ENCODE measurements at places on chromosomes 4 and X.

DNA sequence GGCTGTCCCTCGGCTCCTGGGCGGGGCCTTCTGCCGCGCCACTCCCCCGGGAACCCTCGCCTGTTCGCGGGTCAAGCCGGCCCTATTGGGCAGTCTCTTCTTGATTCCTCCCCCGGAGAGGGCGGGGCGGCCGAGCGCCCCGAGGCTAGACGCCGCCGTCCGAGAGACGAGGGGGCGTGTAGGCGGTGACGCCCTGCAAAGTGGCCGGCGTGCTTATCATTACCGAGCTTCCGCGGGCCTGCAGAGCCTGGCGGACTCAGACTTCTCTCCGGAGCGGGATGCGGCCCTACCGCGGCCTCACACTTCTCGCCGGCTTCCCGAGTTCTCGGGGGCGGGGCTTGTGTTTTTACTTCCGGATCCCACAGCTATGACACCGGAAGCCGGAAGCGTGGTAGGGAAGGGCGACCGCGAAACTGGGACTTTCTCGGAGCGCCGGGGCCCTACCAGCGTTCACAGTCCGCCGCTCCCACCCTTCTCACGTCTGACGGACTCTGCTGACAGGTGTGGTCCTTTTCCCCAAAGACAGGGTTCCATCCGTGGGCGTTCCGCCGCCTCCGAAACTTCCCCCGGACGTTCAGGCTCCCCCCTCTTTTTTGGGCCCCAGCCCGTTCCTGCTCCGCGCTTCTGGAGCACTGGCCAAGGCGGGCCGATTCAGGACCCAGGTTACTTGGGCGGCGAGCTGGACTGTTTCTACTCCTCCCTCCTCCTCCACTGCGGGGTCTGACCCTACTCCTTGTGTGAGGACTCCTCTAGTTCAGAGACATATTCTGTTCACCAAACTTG, at the start of gene IKBKG:
IKBKG (plus strand) TSS at position 376 of the 783 bp plus-strand sequence. CDS start 4,383 bp downstream, outside the sequence.
- peak; percentile 83 for DNase-seq

DNA sequence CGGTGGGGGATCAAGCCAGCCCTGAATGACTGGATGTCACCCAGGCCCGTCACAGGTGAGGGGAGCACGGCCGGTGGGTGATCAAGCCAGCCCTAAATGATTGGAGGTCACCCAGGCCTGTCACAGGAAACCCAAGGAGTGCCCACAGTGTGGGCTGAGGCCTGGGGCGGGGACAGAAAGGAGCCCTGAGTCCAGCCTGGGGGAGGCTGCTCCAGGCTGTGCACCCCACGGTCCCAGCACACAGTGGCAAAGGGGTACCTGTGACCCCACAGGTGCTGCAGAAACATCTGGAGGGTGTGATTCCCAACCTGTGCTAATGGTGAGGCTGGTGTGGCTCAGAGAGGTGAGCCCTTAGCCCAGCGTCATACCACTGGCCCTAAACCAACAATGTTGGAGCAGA, 6.2 kb upstream of the CPLX1 start:
- no peak for DNase-seq

- no peak for DNase-seq
Observed at GRCh38 chr4:153514001-153514526, 47.9 kb downstream of the TMEM131L start.

GRCh38 chrX:27444093-27444908, 18.8 kb downstream of the PPP4R3C start:
- no peak for DNase-seq

DNA sequence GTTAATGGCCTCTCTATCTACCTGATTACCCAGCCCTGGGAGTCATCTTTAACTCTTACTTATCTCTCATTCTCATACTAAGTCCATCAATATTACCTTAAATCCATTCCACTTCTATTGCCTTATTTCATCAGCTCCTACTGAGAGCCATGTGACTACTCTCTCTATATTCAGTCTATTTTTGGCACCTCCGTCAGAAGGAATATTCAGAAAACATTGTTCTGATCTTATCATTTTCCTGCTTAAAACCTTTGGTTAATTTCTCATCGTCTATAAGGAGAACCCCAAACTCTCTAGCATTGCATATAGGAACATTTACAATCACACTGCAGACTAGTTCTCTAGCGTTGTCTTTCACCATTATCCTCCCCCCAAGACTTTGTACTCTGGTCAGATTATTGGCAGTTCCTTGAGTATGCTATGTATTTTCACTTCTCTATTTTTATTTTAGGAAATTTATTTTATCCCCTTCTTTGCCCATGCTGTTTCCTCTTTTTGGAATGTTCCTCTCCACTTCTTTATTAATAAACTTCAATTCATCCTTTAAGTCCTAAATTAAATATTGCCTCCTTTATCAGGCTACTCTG, 13.7 kb upstream of the AMMECR1 start:
- DNase-seq = no peak

GRCh38 chrX:79153348-79153747, 8.9 kb downstream of the GPR174 start:
- DNase-seq = no peak

DNA sequence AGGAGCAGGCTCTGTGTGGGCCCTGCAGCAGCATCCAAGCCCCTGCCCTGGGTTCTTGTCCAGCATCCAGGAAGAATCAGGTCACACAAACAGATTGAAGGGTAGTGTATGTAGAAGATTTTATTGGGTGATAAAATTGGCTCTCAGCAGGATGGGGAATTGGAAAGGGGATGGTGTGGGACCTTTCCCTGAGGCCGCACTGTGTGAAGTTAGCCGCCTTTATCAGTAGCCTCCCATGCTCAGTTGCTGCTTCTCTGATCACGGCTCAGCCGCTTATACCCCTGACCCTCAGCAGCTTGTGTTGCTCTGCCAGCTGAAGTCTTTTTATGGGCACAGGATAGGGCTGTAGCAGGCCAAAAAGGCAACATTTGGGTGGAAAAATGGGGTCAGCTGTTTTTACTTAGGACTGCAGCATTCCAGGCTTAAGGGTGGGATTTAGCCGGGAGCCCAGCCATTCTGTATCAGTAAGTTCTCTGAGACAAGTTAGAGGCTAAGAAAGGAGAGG, 35.2 kb upstream of the CCNG2 start:
- DNase-seq = no peak

DNA sequence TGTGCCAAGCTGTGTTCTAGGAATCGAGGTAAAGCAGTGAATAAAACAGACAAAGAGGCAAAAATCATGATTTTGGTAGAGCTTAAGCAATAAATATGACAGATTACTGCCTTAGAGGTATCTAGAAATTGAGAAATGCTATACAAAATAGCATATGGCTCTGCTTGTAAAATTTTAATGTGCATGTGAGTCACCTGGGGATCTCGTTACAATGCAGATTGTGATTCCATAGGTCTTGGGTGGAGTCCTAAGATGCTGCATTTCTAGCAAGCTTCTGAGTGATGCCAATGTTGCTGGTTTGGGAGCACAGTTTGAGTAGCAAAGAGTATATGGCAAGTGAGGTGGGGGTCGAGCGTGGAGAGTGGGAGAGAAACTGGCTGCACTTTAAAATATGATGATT, 697.3 kb upstream of the MAGEB2 start:
- DNase-seq = no peak

- DNase-seq = no peak
Observed at GRCh38 chrX:13827298-13828090, 10.6 kb upstream of the GPM6B start.

- DNase-seq = no peak
Observed at GRCh38 chrX:13805241-13805640, 11.7 kb downstream of the GPM6B start.

DNA sequence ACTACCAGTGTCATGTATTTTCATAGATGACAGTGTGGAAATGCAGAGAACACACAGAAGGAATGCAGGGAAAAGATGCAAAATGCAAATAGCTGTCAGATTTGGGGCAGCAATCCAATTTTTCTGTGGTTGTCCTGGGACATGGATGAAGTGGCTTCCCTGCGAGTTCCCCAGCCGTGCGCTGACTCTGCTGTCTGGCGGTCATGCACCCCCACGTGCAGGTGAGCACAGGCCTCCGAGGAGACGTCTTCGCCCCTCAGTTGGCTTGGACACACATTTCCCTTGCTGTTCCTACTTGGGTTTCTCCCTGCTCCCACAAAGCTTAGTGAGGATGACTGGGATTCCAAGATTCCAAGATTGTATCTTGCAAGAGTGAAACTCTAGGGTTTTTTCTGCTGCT, 24.4 kb downstream of the BLOC1S4 start:
- DNase-seq = no peak

GRCh38 chrX:68918202-68918601, 89.4 kb downstream of the EFNB1 start:
- no peak for DNase-seq

DNA sequence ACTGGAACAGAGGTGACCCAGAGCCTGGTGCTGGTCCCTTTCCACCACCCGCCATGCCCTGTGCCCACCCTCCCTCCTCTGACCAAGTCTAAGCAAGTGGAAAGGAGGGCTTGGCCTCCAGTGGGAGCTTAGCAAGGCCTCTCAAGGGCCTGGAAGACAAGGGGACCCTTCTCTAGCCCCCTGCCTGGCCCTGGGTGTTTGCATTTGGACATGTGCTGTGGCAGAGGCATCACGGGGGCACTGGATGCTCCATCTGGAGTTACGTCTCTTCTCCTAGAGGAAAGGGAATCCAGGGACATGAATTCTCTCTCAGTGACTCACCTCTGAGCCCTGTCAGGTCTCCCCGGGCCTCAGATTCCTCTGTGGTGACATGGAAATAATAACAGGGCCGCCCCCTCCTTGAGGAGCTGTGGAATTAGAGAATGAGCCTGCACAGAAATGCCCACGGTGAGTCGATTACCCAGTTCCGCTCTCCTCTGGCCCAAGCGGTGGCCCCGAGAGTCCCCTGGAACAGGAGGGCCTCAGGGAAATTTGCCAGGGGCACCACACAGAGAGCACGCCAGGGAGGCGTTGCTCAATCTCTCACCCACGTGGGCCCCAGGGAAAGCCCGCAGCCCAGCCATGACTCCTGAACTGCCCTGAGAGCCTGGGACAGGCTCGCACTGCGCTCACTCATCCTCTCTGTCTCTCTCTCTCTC, 189.6 kb downstream of the BCOR start:
- no peak for DNase-seq

DNA sequence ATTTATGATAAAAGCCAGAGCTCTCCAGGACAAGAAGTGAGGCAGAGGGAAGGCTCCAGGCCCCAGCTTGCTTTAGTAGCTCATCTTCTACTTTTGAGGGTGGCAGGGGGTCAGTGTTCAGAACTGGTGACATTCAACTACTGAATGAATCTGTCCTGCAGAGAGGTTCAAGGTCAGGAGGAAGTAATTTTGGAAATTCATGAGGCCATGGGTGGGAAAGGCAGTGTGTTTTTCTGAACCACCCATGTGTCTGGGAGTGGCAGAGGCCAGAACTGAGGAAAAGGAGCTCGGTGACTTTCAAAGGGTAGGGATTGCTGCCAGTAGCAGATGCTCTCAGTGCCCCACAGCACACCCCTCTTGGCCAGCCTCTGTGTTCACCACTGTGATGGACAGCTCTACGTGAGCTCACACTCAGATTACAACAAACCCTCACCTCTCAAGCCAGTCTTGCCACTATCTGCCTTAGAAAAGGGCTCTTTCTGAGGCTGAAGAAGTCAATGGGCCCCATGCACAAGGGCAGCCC, 571.2 kb downstream of the RAB28 start:
- no peak for DNase-seq

DNA sequence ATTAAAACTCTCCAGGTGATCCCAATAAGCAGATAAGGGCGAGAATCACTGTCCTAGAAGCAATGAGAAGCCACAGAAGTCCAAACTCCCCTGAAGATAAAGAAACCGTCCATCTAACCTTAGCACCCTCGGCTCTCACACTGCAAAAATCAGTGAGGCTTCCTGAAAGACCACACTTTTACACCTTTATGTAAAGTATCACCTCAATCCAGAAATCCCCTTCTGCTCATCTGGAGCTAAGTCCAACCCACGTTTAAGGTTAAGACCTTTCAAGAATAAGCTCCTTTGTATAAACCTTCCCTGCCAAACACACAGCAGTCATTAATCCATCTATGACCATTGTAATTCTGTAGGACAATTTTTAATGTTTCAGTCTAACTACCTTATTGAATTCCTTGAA, 41.7 kb downstream of the LIN54 start:
- no peak for DNase-seq

DNA sequence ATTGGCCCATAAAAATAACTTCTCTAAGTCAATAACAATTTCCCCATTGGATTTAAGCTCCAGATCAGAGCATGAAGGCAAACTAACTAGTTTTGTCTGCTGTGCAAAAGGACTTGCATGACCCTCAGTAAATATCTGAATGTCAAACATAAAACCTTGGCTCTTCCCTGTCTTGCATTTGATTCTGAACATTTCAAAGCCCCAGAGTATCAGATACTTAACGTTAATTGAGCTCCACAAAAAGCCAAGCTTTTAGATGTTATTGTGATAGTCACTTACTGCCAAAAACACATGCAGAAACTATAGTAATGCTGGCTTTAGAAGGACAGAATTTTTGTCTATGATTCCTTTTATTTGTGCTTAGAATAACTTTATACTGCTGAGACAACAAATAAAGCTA, 664.2 kb downstream of the ADGRL3 start:
- DNase-seq = no peak

- no peak for DNase-seq
Observed at GRCh38 chrX:125826080-125826479, 340.0 kb downstream of the DCAF12L2 start.

DNA sequence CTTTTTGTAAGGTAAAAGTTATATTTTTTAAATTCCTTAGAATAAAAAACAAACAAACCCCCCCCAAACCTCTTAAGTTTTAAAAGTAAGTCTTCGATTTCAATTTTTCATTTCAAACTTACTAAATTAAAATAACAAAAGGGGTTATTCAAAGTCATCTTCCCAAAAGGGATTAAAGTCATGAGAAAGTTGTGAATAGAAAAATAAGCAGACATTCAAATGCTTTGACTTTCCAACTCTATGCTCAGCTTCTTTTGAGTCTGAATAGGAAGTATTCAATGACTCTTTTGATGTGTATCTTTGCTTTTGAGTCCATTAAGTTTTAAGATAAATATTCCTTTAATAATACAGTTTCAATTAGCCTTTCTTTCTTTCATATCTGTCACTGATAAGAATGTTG, 138.3 kb downstream of the GRIA2 start:
- no peak for DNase-seq

DNA sequence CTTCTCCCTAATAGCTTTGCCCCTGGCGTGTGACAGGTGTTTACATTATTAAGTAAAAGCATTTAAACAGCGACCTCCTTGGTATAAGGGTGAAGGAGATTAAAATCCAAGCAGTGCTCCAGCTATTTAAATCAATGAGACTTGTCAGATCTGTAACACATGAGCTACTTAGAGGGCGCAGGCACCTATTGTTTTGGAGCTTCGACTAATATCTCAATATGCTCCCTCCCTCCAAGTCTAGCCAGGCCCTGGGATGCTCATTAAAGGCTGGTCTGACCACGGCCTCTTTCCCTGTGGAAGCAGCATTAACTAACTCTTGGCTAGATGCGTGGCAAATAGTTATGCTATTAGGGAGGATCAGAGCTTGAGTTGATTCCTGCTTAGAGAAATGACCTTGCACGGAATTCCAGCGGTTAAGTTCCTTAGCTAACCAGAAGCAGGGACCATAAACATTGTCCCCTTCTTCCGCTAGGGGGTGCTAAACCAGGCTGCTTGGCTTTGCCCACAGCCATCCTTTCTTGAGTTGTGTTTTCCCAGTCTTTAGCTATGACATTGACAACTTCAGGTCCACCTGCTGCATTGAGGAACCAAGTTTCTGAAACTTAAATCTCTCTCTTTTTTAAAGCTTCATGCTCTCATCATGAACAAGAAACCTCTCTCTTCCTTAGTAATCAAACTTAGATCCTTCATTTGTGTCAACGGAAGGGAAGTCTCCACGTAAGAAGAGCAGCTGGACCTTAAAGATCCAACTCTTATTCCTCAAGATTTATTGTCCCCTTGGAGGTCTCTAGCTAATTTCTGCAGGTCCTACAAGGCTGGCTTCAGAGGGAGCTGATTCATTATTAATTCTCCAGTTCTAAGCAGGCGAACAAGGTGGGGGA, 80.7 kb upstream of the IGFBP7 start:
- no peak for DNase-seq
